ENCODE measurements at places on chromosomes 5 and 9. TPM values are rescaled to one million over a fixed set of nuclear protein-coding genes. Genes with fewer than 3 reads are reported as not detected.

DNA sequence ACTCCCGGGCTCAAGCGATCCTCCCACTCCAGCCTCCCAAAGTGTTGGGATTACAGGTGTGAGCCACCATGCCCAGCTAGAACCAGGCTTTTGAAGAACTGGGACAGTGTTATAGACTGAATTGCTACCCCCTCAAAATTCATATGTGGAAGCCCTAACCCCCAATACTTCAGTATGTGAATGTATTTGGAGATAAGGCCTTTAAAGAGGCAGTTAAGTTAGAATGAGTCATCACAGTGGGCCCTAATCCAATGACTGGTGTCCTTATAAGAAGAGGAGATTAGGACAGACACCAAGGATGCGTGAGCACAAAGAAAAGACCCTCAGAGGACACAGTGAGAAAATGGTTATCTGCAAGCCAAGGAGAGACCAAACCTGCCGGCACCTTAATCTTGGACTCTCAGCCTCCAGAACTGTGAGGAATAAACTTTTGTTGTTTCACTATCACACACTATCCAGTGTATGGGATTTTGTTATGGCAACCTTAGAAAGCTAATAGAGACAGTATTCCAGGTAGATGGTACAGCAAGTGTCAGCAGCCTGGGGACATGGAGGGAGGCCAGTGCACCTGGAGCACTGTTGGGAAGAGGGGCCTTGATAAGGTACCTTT lies 31.4 kb upstream of the ERGIC1 start:
- no peak for DNase-seq

DNA sequence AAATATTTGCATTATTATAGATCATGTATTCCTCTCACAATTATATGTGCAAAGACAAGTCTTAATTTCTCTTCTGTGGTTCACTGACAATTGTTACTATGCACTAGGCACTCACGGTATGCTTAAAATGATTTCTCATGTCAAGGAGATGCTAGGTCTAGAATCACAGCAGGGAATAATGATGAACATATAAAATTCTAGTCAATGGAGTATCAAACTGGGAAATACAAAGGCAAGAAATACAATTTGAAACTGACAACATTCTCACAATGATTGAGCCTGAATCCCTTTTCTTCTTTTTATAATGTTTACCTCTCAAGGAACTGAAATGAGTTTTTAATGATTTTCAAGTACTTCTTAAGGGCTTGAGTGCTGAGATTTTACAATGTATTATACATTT lies 302.3 kb upstream of the GRAMD2B start:
- no peak for DNase-seq

The IL9 gene
- not detected for polyA plus RNA-seq

DNA sequence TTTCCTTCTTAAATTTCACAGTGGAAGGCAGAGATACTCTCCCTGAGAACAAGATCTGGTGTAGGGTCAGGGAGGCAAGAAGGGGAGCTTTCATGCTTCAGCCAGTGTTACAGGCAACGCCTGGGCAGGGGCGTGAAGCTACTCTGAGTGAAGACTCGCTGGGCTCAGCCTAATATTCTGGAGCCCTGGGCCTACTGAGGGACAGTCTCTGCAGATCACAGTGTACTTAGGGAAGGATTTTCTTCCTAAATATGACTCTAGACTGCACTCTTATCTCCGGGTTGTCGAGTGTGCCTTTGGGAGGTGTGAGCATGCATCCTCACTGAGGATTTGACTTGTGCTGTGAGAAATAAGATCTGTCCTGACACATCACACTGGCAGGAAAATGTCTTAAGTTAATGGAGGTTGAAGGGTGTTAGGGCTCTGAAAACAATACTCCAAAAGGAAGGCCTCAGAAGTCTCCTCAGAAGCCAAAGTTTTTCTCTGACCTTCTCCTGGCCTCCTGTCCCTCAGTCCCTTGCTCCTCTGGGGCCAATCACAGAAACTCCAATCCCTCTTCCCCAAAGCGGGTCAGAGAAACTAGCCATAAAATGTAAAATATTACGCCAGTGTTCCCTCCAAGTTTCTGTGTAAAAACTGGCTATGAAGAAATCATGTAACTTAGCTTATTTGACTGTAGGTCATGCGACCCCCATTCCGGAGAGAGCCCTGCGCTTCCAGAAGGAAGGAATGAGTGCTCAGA lies 156.8 kb upstream of the TBC1D2 start:
- DNase-seq = no peak

GRCh38 chr5:74209571-74209970 lies 431.0 kb downstream of the ENC1 start:
- DNase-seq = no peak

The GRXCR2 gene
- not detected for polyA plus RNA-seq

DNA sequence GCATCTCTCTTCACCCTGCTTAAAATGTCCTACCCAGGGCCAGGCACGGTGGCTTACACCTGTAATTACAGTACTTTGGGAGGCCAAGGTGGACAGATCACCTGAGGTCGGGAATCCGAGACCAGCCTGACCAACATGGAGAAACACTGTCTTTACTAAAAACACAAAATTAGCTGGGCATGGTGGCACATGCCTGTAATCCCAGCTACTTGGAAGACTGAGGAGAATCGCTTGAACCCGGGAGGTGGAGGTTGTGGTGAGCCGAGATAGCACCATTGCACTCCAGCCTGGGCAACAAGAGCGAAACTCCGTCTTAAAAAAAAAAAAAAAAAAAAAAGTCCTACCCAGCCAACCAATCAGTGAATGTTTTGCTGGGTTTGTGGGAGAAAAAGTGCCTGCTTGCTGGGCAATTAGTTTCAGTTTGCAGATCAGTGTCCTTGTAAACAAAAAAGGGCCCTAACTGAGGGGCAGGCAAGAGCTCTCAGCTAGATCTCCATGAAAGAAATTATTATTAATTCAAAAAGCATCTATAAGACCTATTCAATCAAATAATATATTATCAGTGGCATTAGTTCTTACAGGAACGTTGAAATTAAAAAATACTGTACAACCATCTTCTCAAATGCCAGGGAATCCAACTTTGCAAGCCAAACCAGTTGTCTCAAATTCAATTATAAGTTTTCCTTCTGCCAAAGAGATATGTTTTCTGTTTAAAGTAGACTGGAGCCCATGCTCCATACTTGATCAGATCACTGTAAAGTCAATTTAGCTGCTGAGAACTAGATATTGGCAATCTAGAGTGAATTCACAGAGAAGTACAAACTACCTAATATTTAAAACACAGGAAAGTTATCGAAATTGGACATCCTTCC lies 3.9 kb downstream of the MEGF9 start:
- DNase-seq = no peak

DNA sequence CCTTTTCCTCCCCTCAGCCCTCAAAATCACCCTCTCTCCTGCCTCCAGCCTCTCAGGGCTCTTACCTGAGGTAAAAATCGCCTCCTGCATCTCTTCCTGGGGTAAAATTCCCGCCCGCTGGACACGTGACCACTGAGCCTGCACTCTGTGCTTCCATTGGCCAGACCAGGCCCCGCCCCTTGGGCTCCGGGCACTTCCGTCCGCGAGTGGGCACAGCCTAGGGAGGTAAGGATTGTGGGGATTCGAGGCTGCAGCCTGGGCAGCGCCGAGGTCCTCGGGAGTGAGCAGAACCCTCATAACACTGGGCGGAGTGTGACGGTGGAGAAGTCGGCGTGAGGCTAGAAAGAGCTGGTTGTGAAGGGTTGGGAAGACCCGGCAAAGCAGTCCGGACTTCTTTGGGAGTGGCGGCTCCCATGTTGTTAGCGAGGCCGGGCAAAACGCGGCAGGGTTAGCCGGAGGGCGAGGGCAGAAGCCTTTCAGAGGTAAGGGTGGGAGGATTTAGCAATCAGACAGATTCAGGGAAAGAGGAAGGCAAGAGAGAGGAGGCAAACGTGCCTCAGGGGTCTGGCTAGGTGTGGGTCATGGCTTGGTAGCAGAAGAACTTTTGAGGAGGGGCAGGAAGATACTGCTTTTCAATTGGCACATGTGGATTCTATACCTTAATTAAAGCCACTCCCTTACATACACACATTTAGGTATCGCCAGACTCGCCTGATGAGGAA lies at the start of gene SHOC1:
Gene SHOC1 (minus strand): TSS at position 103 of the 722 bp plus-strand sequence. CDS start 3,519 bp downstream, outside the sequence.
- no peak for DNase-seq

GRCh38 chr9:37931592-37931991 lies 27.7 kb upstream of the SLC25A51 start:
- no peak for DNase-seq

DNA sequence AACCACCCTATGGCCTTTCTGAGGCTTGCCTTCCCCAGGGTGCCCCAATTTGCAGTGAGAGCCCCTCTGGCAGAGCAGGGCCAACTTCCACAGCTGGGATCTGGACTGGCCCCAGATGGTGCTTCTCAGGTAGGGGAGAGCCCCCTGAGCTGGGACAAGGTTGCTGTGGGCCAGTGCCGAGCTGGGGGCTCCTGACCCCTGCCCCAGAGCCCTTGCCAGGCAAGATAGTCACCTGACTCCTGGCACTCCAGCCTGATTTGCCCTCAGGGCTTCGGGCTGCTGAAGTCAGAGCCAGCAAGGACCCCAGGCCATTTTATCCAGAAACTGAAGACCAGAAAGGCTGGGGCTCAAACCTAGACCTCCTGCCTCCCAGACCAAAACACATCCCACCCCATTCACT lies 33.4 kb upstream of the AKNA start:
- no peak for DNase-seq

DNA sequence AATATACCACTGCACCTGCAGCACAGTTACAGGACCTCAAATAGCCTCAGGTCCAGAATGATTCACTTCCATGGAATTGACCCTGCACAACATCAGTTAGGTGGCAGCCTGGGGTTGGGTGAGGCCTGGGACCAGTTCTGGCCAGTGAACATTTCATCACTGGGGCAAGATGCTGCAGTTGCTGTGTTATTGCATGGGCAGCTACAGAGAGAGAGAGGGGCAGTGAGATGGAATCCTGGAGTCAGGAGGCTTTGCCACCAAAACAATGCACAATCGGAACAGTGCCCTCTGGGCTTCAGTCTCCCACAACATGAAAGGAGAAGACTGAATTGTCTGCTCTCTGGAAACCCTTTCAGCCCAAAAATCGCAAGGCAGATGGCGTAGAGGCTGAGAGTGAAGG lies 51.8 kb downstream of the SH3TC2 start:
- no peak for DNase-seq

The SOX30 gene
- 0.29 TPM for polyA plus RNA-seq

GRCh38 chr5:160021831-160022446 lies 13.0 kb downstream of the TTC1 start:
- peak; percentile 82 for DNase-seq

DNA sequence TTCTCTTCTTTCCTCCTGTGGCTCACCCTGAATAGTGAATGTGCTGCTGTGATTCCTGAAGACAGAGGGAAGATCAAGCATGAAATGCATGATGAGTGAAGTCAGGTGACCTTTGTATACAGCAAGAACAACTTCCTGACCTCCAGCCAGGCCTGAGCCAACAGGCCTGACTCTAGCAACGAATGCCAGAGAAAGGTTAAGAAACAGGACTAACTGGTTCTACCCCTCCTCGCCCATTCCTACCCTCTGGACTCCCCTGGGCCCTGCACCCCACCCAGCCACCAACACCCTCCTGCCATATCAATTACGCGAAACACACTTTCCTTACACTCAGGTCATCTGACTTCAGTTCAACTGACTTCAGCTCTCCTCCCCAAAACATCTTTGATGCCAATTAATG lies 4.9 kb downstream of the SUSD1 start:
- DNase-seq = no peak

DNA sequence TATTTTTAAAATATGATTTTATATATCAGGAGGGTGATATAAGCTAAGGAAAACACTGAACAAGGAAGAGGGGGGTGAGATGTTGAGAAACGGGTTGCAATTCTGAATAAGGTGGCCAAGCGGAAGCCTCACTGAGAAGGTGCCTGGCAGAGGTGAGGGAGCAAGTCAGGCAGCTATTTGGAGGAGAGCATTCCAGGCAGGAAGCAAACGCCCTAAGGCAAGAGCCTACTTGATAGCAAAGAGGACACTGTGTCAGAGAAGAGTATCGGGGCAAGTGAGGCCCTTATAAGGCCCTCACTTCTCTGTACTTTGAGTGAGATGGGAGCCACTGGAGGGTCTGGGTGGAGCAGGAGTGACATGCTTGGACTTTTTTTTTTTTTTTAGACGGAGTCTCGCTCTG lies 8.0 kb upstream of the CTNNA1 start:
- no peak for DNase-seq

DNA sequence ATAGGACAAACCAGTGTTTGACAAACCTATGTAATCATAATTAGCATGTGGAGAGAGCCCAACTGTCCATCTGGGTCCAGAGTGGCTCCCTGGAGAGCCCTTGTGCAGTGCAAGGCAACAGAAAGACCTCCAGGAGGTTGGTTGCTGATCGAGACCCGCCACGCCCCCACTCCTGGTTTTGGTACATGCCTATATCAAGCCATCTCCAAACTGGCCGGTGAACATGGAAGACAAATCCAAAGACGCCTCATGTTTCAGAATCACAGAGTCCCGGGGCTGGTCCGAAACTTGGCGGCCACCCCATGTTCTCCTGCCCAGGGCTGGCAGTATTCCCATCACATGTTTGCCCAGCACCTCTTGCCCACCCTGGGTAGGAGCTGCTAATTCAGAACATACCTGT lies 140.2 kb downstream of the PAX5 start:
- DNase-seq = no peak

The RLN1 gene
- not detected for polyA plus RNA-seq

GRCh38 chr5:32721626-32722025 lies 10.5 kb downstream of the NPR3 start:
- no peak for DNase-seq

The PDLIM4 gene
- polyA plus RNA-seq = 59.7 TPM

The SPINK7 gene
- not detected for polyA plus RNA-seq

DNA sequence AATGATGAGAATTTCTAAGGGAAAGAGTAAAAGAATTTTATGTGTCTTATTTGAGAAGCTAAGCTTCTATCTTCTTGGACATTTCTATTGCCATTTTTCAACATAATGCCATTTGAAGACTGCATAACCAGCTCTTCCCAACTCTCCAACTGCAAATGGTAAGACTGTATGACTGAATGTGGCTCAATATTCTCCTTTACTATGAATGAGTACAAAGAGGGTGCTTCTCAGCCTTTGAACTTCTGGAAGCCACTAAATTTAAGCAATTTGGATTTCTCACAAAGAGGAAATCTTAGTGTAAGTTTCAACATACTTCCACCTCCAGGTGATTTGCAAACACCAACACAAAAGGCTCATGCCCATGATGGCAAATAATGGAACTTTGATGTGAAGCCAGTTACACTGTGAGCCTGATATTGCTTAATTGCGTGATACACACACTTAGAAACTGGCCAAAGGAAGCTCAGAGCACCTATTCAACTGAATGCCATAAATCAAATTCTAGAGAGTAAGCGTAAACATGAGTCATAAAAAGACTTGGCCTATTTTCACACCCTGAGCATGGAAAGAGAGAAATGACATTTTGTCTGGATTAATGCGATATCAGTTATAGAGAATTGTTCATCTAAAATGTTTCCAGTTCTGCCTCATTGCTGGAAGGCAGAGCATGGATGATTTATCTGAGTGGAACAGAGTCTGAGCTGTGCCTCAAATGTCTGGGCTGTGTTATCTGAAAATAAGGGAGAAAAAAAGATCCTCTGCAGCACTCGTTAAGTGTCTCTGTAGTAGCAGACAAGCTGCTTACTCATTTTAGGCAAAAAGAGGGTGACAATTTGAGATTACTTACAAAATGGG lies 145.3 kb downstream of the PLK2 start:
- no peak for DNase-seq

GRCh38 chr9:19994296-19994695 lies 205.5 kb upstream of the SLC24A2 start:
- DNase-seq = peak; percentile 27

- DNase-seq = no peak
Measured at GRCh38 chr9:32434892-32435291, 50.4 kb downstream of the ACO1 start.

- peak; percentile 53 for DNase-seq
Measured at GRCh38 chr5:173625673-173626504, 9.4 kb upstream of the BOD1 start.

GRCh38 chr9:73231203-73231602 lies 79.5 kb downstream of the ANXA1 start:
- no peak for DNase-seq

The MEGF10 gene
- polyA plus RNA-seq = 42.5 TPM

All from muscle of back (tissue), 13 donors.